ENCODE measurements at places on chromosomes 1 and 21.

DNA sequence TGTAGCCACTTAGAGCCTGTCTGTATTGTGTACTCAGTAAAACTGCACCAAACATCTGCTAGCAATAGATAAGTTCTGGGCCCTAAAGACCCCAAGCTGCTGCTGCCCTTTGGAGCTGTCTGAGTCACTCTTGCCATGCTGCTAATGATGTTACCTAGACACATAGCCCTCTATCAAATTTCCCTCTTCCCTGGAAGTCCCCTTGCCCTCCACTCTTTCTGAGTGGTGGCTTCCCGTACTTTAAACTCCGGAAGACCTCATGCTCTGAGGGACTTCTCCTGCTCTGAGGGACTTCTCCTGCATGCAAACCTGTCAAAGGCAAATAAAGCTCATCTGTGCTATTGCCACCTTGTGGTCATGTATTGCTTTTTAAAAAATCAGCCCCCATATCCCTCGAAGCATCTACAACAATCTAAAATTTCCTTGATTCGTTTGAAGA is 34.0 kb downstream of the FH start:
- DNase-seq: peak; percentile 35

- no peak for DNase-seq
These were observed 86.2 kb downstream of the TTC3 start for GRCh38 chr21:37159053-37159776.

DNA sequence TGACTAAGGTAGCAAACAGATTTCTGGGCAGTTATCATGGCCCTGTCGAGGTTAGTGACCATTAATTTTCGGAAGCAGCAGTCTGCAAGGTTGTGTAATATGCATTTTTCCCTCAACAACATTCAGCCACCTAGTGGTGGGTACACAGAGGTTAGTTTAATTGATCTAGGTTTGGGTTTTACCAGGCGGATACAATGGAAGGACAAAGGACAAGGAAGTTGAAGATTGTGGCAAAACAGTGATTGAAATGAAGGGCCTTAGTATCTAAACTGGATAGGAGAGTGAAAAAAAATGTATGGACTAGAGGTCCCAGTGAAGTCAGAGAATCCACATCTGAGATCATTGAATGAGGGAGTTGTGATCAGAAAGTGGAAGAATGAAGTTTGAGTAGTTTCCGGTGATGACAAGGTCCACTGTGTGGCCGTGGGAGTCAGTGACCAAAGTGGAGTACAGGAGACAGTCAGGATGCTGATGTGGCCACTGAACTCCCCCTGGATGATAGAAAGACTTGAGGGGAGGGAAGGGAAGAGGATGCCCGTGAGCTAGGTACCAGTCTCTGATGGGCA is 2.8 kb downstream of the ARMH1 start:
- DNase-seq: peak; percentile 70

- DNase-seq: no peak
These were observed 224.7 kb upstream of the GJB5 start for GRCh38 chr1:34529935-34530859.

GRCh38 chr1:99207216-99207615 is 57.1 kb upstream of the PLPPR4 start:
- no peak for DNase-seq

DNA sequence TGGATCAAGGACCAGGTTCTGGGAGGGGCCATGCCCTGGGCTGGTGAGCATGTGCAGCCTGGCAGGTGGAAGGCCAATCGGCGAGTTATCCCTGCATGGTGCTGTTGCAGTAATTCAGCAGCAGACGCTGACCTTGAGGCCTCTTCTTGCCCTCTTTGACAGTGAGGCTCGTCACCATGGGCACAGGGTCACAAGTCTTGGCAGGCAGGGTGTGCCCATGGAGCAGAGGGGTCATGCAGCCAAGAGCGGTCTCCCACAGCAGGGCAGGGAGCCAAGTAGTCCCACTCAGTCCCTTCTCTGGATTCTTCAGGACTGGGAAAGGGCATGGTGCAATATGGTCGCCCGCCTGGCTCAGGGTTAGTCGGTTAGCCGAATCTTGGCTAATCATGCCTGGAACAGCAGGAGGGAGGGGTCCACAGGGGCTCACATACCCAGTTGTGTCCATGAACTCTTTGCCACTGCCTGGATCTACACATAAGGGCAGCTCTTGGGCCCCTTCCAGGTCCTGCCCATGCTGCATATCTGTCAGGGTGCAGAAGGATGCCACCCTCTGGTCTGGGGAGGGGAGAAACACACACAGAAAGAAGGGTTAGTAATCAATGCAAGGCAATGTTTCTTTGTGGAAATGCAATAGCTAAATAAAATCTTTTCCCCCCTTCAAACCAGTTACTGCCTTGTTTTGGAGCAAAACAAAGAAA is 226.8 kb downstream of the SIPA1L2 start:
- no peak for DNase-seq

DNA sequence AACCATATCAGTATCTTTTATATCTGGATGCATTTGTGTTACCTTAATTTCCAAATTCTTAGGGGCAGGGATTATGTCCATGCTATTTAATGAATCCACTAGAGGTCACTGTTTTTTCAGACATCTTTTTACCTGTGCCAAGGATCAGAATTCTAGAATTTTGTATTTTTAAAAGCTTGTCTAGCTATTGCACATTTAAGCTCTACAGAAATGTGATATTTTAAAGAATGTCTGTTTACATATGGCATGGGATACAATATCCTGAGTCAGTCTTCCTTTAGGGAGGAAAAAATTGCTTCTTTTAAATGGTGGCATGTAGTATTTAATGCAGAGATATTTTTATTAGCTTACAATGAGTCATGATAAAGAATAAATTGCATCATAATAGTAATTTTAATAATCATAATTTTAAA is 11.3 kb downstream of the RPAP2 start:
- DNase-seq: peak; percentile 40

DNA sequence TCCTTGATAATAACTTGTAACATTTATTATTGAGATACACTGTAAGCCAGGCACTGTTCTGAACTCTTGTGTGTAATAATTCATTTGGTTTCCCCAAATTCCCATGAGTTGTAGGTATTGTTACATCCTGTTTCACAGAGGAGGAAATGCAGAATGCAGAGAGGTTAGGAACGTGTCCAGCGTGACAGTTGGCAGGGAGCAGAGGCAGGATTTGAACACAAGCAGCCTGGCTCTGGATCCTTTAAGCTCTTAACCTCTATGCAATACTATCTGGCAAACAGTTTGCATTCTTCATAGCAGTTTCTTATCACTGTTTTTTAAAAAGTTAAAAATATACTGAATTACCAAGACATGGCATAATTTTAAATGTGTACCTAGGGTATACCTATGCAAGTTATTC is 30.5 kb downstream of the EEIG2 start:
- DNase-seq: peak; percentile 13

All from EH (cell line).